ENCODE measurements at places on chromosomes 1 and 21.

DNA sequence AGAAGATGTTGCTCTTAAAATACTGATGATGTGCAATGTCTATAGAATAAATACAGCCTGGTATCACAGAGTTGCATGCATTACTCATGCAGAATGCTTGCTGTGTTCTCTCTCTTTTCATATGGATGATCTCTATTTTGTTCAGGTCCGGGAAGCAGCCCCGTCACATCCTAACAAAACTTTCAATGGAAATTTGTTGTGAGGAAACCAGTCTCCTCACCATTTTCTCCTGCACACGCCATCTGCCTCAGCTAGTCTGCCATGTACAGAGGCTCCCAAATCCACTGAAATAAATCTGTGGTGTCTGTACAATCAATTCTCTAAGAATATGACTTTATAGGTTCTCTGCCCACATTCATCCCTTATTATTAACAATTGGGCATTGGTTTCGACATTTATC lies 42.4 kb downstream of the DAB1 start:
- DNase-seq, result no peak

DNA sequence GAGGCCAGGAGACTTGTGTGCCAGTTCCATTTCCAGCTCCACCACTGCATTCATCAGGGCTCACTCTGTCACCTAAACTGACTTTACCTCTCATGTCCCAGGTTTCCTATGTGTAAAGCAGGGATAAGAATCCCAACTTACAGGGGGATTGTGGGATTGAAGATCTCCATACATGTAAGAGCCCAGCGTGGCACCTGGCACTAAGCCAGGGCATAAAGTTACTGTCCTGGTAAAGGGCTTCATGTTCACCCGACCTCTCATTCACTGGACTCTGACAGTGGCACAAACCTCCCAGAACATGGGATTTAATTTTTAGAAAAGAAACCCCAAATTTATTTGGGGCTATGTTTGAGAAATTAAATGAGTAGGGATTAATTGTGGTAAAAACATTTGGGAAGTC lies 8.9 kb upstream of the IGFN1 start:
- no peak for DNase-seq

DNA sequence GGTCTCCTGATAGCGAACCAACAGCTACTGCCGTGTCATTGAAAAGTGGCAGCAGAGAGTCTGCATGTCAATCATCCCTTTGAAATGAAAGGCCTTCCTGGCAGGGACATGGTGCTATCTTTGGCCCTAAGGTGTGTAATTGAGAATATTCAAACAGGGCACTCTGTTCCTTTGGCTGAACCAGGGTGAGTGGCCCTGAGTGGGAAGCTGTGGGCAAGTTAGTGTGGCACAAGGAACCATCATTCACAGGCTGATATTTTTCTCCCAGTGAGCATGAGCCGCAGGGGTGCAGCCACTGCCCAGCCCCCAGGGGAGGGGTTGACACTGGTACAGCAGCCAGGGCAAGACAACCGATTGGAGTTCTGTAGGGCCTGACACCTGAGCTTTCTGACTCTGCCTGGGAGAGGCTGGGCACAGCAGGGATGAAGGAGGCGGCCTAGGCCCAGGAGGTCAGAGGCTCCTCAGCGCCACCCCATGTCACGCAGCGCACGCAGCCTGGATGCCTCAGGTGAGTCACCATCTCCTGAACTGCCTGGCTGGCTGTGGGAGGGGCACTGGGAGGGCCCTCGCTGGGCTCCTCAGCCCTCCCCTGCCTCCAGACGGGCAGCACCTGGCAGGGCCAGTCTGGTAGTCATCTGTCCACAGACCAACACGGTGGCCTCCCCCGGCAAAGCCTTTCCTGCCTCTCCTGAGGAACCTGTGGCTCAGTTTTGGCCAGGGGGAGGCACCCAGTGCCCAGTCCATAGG lies 13.2 kb downstream of the QSOX1 start:
- DNase-seq, result no peak

DNA sequence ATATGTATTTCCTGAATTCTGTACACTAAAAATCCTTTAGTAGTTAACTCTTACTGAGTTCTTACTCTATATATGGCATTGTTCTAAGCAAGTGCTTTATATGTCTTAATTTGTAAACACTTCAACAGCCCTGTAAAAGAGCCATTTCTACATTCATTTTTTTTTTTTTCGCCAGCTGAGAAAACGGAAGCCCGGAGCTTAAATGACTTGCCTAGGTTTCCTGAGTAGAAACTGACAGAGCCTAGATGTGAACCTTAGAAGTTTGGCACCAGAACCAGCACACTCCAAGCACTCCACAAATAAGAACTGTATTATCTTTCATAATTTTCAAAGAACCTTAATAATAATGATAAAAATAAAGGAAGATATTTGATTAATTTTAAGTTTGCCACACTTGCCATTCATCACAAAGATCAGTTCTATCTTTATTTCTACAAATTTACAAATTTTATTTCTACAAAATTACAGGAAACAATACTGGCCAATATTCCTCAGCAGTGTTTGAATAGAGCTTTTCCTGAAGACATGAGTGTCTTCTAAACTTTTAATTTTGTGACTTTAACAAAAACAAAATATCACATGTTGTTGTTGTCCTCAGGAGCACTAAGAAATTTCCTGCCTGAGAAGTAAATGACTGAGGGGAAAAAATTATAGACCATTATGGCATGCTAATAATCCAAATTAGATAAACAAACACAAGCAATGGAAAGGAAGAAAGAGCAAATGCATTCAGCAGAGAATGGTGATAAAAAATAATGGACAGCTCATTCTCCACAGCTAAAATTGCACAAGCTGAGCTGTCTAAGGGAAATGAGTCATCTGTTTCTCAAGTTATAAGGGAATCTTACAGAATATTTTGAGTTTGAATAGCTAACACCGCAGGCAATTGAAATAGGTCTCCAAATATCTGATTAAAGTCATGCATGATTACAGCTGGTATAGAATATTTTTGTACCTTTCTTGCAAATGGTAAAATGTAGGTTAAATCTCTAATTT lies 71.2 kb downstream of the DPYD start:
- no peak for DNase-seq

GRCh38 chr1:21337454-21337927 lies 47.2 kb upstream of the ECE1 start:
- no peak for DNase-seq

GRCh38 chr1:227661495-227661894 lies 73.6 kb downstream of the JMJD4 start:
- no peak for DNase-seq

- DNase-seq, result no peak
Measured at GRCh38 chr1:29954591-29954990, 718.3 kb downstream of the PTPRU start.

- no peak for DNase-seq
Measured at GRCh38 chr1:16246961-16247360, 10.0 kb upstream of the CPLANE2 start.

- DNase-seq, result no peak
Measured at GRCh38 chr21:39024538-39024937, 158.7 kb downstream of the PSMG1 start.

- DNase-seq, result no peak
Measured at GRCh38 chr1:23661887-23662286, 29.7 kb upstream of the RPL11 start.

DNA sequence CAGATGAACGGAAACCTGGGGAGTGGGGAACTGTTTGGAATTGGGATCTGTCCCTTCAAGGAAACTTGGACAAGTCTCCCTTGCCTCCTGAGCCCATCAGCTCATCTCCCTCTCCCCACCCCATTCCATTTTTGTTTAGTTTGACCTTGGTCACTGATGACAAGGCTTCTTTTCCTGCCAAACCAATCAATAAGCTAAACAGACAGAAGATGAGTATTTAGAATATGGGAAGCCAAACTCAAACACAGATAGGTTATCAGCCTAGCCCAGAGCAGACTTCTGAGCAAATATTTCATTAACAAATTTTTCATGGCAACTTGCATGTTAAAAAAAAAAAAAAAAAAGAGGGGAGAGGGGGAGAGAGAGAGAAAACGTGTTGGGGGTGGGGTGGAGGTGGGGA lies 337.2 kb upstream of the PROX1 start:
- DNase-seq, result no peak

DNA sequence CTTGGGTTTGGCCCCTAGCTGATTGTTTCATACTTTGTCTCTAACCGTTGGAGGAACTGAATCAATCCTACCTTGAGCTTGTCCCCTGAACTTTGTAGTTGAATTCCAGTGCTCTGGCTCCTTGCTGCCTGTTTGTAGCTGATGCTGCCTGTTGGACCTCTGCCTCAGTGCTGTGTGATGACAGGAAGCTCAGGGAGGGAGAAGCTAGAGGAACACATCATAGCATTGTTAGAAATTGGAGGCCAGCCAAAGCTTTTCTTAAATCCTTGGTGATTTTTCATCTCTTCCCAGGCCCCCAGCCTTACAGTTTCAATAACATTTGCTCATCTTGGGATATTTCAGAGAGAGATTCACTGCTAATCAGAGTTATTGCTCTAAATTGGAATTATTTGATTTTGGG lies 34.0 kb downstream of the MACF1 start:
- no peak for DNase-seq

Data from activated T-cell treated with anti-CD3 and anti-CD28 coated beads, Interleukin-2, amount 50 U/mL, for 48 hours (primary cell).